Endothelial cell (in vitro differentiated cells): ENCODE measurements at places on chromosomes 3 and 15.

DNA sequence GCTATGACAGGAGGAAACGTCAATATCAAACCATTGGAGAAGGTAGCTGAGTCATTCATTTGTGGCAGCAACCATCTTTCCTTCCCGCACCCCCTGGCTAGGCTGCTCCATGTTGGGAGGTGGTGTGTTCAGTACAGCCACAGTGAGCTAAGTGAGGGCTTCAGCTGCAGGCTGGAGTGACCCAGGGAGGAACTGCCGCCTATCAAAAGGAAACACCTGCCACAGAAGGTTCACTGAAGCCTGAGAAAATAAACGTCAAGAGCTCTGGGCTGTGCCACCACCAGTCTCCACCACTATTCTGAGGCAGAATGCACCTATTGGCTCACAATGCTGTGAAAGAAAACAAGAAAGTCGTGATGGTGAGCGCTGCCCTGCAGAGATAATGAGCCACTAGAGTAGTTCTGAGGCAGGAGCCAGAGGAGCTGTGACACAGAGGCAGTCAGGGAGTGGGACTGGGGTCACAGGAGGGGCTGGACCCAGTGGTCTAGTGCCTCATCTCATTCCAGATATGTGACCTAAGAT is 34.8 kb upstream of the CD47 start:
- DNase-seq = peak; percentile 71

GRCh38 chr3:31724651-31725050 is 191.9 kb downstream of the STT3B start:
- no peak for DNase-seq

DNA sequence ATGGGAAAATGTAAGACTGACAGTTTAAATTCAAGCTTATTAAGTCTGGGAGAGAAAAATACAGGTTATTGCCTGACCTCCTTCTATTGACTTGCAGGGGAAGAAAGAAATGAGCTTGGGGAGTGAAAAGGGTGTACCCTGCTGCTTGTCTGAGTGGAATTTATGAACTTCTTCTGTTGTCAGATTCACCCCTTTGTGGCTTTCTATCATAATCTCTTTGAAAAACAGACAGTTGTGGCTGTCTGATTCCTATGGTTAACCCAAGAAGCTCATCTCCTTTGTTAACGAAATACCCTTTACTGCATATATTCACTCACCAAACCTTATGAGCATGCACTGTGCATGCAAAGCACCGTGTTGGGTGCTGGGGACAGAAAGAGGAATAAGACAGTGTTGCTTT is 22.5 kb downstream of the GPD1L start:
- no peak for DNase-seq

DNA sequence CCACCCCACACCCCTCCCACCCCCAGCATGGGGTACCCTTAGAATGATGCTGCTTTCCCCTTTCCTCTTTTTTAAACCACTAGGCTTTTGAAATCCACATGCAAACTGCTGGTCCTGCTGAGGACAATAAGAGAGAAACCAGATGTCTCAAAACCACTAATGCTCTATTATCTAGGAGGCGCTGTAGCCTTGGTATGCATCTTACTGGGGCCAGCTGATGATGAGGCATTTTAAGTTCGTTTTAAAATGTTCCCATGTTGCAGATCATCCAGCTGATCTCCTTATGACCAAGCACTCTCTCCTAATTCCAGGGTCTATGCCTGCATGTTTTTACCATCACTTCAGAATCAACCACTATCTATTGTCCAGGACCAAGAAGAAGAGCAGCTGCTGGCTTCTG is 1.3 kb downstream of the NME9 start:
- no peak for DNase-seq

- DNase-seq = no peak
These were observed 49.1 kb downstream of the OXNAD1 start for GRCh38 chr3:16313886-16314645.

DNA sequence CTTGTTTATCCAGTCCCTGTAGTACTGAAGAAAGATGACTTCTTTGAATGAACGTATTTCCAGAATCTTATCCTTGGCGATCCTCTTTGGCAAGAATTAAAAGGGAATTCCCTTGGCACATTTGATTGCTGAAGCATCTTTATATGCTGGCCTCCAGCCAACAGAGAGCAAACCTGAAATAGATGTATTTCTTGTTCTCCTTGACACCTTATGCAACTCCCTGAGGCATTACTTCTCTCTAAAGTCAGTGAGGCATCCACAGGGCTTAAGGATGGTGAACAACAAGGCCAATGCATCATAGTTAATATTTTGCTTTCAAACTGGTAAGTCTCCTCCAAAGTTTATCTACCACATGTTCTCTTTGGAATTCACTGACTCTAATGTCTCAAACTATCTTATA is 450.9 kb upstream of the THRB start:
- no peak for DNase-seq

DNA sequence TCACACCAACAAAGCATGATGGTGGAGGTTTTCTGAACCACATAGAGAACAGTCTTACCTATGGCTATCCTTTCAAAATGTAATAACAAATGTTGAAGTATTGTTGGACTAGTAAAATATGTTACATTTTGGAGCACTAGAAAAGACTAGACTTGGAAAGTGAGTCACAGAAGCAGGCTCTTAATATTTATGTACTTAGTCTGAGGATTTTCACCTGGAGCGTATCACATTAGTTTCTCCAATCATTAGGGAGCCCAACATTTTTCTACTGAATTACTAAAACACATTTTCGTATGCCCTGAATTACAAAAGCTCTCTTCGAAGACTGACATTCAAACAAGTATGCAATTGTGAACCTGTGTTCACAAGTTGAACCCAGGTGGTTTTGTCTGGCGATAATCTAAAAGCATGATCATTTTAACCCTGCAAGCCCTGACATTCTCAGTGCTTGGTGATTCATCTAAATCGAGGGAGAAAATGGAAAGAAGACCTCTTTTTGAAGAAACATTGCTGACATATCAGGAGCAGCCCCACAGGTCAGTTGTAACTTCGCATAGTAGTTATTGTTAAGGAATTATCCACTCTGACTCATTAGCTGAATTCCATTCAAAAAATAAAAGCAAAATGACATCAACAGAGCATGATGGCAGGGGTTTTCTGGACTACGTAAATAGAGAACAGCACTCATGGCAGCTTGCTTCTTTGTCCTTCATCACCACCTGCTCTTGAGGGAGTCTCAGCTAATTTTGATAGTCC is 679.8 kb upstream of the NECTIN3 start:
- DNase-seq = no peak

GRCh38 chr15:75763137-75763611 is 50.5 kb upstream of the CSPG4 start:
- no peak for DNase-seq

DNA sequence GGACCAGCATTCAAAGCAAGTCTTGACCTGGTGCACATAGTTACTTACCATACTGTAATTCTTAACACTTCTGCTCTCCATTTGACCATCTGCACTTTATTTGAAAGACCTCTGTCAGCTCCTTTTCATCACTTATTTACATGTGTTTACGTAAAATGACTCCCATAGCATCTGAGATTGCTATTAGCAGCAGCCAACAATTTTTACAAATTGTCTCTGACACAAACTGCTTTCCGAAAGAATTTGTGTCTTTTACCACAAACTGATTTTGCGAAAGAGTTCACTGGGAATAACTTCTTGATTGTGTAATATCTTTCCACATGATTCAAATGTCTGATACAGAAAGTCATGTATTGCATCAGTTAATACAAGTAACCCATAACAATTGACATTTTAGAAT is 144.1 kb upstream of the PEX5L start:
- DNase-seq = no peak

- DNase-seq = no peak
These were observed 190.0 kb downstream of the CACNA2D3 start for GRCh38 chr3:54312156-54312899.

- no peak for DNase-seq
These were observed 230.1 kb downstream of the EBLN2 start for GRCh38 chr3:73291541-73291940.

GRCh38 chr3:66812136-66812535 is 186.0 kb upstream of the KBTBD8 start:
- DNase-seq = no peak

DNA sequence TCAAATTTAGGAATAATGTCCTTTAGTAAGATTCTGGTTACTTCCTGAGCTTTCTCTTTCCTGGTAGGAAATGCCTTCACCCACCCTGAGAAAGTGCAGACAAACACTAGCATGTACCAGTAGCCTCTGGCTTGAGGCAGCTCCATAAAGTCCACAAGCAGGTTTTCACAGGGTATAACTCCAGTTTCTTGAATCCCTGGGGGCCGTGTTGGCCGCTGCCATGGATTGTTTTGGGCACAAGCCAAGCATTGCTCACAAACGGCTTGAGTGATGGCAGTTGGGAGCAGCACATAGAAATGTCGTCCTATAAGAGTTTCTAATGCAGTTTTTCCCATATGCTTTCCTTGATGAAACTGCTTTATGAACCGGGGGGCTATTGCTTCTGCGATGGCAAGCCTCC is 164.1 kb downstream of the STXBP5L start:
- DNase-seq = no peak

DNA sequence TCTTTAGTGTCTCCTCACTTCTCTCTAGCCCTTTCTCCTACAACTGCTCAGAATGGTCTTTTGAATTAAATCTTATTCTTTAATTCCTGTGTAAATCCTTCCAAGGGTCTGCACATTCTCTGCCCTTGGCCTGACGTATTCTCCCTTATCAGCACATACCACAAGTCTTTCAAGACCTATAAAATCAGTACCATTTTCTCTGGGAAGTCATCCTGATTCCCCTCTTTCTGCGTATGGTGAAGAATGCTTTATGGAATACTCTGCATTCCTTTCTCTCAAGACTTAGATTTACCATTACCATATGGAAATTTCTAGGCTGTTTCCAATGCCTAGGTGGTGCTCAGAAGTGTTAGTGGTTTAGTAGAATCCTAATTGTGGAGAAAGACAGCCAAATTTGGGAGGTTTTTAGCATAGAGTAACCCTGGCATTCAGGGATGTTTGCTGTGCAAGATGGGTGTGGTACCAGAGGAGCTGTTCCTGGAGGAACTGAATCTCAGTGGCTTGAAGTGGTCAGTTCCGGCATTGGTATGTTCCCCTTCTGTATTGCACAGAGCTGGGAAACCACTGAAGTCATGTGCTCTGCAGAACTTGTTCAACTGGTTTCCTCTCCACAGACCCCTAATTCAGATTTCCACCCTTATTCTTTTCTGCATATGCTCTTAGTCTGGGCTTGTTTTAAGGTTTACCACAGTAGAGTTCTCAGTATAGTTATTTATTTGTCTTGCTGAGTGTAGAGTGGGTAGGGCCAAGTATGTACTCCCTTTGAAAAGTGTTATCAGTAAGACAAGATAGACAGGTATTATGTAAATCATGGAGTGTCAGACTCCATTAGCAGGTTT is 24.5 kb downstream of the IQGAP1 start:
- no peak for DNase-seq
